ENCODE measurements at places on chromosomes 11 and 22. TPM values are rescaled to one million over a fixed set of nuclear protein-coding genes. Genes with fewer than 3 reads are reported as not detected.

Gene PYGM
- total RNA-seq, result not detected

Gene OR52A1
- total RNA-seq, result not detected

Gene GRIA4
- total RNA-seq, result 1.2 TPM

DNA sequence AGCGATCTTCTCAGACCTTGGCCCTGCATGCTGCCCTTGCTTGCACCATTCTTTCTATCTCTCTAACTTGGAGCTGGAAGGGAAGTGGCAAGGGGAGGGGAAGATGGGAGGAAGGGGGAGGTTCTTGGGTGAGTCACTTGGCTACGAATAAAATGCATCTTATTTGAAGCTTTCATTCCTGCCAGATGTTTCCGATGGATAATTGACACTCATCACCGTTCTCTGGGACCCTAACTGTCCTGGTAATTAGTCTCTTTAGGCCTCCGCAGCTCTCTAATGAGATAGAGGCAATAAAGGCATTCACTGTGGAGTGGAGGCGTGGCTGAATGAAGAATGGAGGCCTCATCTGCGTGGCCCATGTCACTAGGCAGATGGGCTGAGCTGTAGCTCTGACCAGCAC, 960.1 kb downstream of the NTM start:
- no peak for DNase-seq

Data from Daoy (cell line).